ENCODE measurements at places on chromosomes 16 and 17.

- no peak for DNase-seq
Observed at GRCh38 chr17:83182620-83183101, 103.3 kb downstream of the METRNL start.

DNA sequence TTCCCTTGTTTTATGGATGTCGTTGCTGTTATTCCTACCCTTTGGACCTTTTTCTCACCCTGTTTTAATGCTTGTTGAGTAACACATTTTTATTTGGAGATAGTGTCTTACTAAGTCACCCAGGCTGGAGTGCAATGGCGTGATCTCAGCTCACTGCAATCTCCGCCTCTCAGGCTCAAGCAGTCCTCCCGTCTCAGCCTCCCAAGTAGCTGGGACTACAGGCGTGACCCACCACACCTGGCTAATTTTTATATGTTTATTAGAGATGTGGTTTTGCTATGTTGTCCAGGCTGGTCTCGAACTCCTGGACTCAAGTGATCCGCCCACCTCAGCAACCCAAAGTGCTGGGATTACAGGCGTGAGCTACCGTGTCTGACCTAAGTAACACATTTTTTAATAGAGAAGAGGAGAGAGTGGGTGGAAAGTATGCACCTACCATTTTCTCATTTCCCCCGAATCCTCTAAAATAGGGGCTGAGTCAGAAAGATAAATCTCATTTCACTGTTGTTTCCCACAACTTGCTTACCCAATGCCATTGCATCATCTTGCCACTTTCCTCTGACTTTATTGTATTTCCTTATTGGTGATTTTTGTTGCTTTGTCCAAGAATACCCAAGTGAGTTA lies 7.0 kb downstream of the DHX40 start:
- no peak for DNase-seq

DNA sequence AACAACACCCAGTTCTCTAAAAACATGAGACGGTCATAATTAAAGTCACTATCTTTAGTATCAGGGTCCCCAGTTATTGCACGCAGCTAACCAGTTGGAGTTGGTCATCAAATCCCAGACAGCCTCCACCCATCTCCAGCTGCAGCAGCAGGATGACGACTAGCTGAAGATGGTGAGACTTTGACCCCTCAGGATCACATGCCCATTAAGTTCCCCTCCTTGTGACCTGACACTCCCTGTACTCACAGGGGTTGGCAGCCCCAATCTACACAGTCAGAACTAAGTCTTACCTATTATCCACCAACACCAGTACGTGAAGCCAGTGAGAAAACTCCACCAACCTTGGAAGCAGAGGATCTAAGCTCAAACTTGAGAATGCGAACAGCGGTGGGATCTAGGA lies 37.7 kb upstream of the IRX5 start:
- DNase-seq: no peak

GRCh38 chr17:69342896-69343644 lies 16.1 kb upstream of the ABCA5 start:
- DNase-seq: no peak

- no peak for DNase-seq
Observed at GRCh38 chr16:86078121-86078600, 179.2 kb downstream of the IRF8 start.

GRCh38 chr17:2965621-2966595 lies 97.5 kb downstream of the OR1D5 start:
- DNase-seq: no peak

DNA sequence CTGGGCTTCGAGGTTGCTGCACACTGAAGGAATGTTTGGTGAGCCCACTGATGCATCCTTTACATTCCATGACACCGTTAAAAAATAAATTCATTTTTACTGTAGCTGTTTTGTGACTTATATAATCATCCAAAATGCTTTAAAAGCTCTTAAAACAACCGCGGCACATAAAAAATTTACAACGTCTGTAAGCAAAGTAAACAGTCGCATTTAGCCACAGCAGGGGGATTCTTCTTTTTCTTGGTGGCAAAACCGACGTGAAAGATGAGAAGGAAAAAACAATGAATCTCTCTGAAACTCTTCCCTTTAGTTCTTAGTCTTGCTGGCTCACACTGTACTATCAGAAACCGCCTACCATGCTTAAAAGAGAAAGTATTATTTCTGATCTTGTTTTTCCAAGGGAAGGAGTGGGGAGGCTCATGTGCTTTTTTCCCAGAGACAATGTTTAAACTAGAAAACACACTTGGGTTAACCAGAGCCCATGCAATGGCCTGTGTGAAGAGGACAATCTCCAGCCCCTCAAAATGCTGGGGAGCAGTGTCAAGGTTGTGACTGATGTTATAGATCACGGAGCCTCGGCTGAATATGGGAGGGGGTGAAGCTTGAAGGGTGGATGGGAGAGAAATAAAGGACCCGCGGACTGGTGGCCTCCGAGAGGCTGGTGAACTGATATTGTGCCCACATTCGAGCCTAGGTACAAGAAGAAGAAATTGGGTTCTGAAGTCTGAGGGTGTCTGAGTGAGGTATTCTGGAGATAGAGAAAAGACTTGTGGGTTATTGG lies 91.1 kb downstream of the IRF8 start:
- no peak for DNase-seq

GRCh38 chr16:3734084-3734757 lies 16.9 kb upstream of the TRAP1 start:
- no peak for DNase-seq

- no peak for DNase-seq
Observed at GRCh38 chr16:12542818-12543699, 260.6 kb downstream of the CPPED1 start.

- no peak for DNase-seq
Observed at GRCh38 chr17:56257075-56257474, 103.8 kb downstream of the ANKFN1 start.

GRCh38 chr17:1490643-1491442 lies 1.6 kb downstream of the MYO1C start:
- DNase-seq: peak; percentile 42
